Body of pancreas (tissue), 4 donors: ENCODE measurements at places on chromosomes 11 and 22. TPM values are rescaled to one million over a fixed set of nuclear protein-coding genes. Genes with fewer than 3 reads are reported as not detected.

DNA sequence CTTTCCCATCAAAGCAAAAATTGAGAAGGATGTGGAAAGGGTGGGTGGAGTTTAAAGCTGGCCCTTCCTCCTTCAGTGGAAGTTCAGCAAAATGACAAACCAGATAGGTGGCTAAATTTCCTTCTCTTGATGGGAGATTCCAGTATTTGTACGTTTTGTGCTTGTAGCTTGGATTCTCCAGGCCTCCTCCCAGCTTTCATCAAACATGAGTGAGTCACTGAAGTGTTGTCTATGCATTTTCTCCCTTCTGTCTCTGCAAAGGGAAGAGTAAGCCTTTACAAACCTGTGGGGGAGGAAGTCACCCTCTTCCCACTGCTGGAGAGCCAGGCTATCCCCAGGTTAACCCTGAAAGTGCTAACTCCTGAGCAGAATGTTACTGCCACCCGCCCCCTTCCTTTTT is 6.4 kb downstream of the MARK2 start:
- H3K4me3 ChIP-seq: no peak overlapping the region
- no peaks in the 10 kb centered on the region for H3K36me3 ChIP-seq
- H3K27ac ChIP-seq: peak overlapping the region; percentile 93
- no peak for DNase-seq
- peaks cover 99% of the 10 kb centered on the region for H3K4me1 ChIP-seq

TEX54 gene
- total RNA-seq: not detected

- peak; percentile 41 for DNase-seq
- no peak overlapping the region for H3K4me3 ChIP-seq
- H3K36me3 ChIP-seq: no peaks in the 10 kb centered on the region
Measured at GRCh38 chr22:22408731-22409696, 99.5 kb downstream of the ZNF280B start.

DNA sequence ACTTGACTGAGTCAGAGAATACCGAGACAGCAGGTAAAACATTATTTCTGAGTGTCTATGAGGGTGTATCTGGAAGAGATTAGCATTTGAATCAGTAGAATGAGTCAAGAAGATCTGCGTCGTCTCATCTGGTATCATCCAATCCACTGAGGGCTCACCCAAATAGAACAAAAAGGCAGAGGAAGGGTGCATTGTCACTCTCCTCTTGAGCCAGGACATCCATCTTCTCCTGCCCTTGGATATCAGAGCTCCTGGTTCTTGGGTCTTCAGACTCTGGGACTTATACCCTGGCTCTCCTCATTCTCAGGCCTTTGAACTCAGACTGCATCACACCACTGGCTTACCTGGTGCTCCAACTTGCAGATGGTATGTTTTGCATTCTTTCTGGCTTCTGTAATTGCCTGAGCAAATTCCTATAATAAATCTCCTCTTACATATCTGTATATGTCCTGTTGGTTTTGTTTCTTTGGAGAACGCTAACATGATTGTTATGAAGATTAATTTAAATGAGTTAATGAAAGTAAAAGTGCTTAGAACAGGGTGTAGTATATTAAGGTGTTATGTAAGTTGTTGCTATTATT is 49.3 kb downstream of the ME3 start:
- no peaks in the 10 kb centered on the region for H3K36me3 ChIP-seq
- no peak overlapping the region for H3K4me3 ChIP-seq
- H3K4me1 ChIP-seq: peaks cover 35% of the 10 kb centered on the region
- no peak overlapping the region for H3K27ac ChIP-seq
- DNase-seq: no peak

DNA sequence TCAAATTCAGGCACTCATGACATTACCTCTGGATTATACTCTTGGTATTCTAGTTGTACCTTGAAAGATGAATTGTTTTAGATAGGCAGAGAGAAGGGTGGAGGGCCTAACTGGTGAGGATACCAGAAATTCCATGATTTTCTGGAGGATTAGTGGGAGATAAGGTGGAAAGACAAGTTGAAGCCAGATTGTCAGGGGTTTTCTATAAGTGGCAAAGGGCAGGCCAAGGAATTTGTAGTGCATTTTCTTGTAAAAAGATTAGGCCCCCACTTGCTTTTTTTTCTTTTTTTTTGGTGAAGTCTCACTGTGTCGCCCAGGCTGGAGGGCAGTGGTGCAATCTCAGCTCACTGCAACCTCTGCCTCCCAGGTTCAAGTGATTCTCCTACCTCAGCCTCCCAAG is 28.4 kb upstream of the PRDM10 start:
- H3K27me3 ChIP-seq: no peaks in the 10 kb centered on the region
- H3K27ac ChIP-seq: no peak overlapping the region
- no peak for DNase-seq
- H3K36me3 ChIP-seq: no peaks in the 10 kb centered on the region
- no peaks in the 10 kb centered on the region for H3K4me1 ChIP-seq
- H3K4me3 ChIP-seq: no peak overlapping the region

- no peak for DNase-seq
- peaks cover 46% of the 10 kb centered on the region for H3K4me1 ChIP-seq
- no peak overlapping the region for H3K27ac ChIP-seq
- no peak overlapping the region for H3K4me3 ChIP-seq
- H3K36me3 ChIP-seq: no peaks in the 10 kb centered on the region
Measured at GRCh38 chr11:111606986-111607385, 4.7 kb downstream of the SIK2 start.

DNA sequence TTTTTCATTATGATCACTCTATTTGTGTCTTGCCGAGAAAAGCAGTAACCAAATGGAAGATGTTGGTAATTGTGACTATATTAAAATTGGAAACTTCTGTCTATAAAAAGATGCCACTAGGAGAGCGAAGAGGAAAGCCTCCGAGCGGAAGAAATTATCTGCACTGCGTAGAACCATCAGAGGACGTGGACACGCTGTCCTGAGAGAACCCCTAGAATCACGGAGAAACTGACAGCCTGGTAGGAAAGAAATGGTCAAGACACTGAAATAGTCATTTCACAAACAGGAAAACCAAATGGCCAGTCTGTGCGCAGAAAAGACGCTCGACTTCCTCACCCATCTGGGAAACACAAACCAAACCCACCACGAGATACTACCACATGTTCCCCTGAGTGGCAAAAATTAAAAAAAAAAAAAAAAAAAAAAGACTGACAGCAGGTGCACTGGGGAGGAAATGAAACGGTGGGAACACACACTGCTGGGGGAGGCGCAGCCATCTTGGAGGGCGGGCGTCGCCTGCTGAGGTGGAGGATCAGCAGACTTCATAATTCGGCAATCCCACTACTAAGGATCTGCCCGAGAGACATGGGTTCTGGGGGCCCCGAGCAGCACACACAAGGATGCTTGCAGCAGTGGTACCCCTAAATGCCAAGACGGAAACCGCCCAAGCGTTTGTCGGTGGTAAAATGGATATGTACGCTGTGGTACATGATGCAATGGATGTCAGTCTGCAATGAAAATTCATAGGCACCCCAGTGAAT is 21.3 kb downstream of the IFITM10 start:
- no peaks in the 10 kb centered on the region for H3K36me3 ChIP-seq
- no peak for DNase-seq
- no peak overlapping the region for H3K27ac ChIP-seq
- H3K27me3 ChIP-seq: no peaks in the 10 kb centered on the region
- H3K4me3 ChIP-seq: no peak overlapping the region

- H3K4me1 ChIP-seq: no peaks in the 10 kb centered on the region
- H3K27me3 ChIP-seq: no peaks in the 10 kb centered on the region
- no peak overlapping the region for H3K4me3 ChIP-seq
- no peak overlapping the region for H3K27ac ChIP-seq
- DNase-seq: no peak
Measured at GRCh38 chr11:99275521-99275920, 254.8 kb downstream of the CNTN5 start.

DNA sequence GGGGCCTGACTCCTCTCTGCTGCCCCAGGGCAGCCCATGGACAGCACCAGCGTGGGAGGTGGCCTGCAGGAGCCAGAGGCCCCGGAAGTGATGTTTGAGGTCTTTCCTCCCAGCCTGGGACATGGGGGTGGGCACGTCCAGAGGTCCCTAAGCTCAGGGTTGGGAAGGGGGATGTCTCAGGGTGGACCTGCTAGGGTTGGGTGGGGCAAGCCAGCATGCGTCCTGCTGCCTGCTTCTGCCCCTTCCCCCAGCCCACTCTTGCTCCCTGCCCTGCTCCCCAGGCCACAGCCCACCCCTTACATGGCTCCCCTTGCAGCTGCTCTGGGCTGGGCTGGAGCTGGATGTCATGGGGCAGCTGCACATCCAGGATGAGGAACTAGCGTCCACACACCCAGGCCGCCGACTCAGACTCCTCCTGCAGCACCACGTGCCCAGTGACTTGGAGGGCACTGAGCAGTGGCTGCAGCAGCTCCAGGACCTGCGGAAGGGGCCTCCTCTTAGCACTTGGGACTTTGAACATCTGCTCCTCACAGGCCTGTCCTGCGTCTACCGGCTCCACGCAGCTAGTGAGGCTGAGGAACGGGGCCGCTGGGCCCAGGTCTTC is 1.3 kb downstream of the FAM180B start:
- H3K27me3 ChIP-seq: peaks cover 11% of the 10 kb centered on the region
- DNase-seq: peak; percentile 64
- H3K4me3 ChIP-seq: no peak overlapping the region
- no peaks in the 10 kb centered on the region for H3K4me1 ChIP-seq

KRTAP5-2 gene
- total RNA-seq: not detected

DNA sequence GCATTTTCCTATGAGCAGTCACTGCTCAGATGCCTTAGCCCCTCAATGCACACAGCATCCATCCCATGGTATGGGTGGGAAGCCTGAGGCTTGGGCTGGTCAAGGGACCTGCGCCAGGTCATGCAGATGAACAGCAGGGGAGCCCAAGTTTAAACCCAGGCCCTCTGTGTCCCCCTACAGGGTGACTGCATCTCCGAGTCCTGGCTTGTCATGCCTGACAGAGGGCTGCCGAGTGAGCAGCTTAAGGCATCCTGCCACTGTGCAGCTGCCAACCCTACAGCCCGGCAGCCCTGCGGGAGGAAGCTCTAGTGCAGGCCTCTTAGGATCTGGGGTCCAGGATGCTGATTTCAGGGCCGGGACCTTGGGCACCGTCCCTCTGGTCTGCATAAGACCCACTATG is 10.0 kb downstream of the IL2RB start:
- H3K4me1 ChIP-seq: no peaks in the 10 kb centered on the region
- no peak overlapping the region for H3K4me3 ChIP-seq
- no peak for DNase-seq

OR2AT4 gene
- total RNA-seq: not detected
